ENCODE measurements at places on chromosomes 7 and 10.

DNA sequence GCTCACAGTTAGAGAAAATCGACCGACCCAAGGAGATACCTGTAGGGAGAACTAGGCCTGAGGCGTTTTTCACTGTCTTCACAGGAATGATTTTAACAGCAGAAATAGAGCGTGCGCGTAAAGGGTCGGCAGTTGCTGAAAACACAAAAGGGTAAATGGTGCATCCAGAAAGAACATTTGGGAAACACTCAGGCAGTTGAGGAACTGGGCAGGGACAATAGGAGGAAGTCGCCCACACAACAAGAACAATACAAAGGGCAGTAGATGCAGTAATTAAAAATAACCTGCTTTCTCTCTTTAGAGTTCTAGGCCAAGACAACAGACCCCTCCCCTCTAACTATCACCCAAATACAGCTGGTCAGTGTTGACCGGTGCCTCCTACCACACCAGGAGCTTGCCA, 126.6 kb downstream of the SORBS1 start:
- no peak for DNase-seq

DNA sequence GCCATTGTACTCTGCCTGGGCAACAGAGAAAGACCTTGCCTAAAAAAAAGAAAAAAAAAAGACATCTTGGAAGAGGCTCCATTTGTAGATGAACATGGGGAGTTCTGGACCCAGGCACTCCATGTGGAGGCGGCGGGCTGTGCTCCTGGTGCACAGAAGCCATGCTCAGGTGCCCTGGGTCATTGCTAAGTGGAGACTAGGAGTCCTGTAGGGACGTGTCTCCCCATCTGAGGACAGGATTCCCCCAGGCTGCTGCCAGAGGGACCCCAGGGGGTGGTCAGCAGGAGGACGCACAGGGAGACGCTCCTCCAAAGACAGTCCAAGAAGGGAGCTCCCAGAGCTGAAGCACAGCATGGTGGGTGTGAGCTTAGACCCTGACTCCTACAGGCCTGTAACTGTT, 34.3 kb downstream of the SBDS start:
- no peak for DNase-seq

DNA sequence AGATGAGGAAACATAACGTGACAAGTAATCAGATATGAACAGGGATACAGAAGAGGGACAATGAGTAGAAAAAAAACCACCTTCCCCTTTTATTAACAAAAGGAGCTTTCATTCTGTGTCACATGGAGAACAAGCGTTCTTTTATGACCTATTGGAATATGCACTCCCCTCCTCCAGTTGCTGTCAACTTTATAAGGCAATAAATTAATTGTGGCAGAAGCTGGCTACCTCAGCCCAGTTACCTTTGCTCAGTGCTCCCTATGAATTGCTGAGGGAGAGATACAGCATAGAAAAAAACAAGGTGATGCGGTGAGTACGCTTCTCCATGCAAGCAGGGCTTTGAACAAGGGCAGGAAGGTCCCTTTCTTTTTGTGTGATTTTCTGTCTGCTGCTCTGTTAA, at the start of gene MGAM2:
MGAM2 (plus strand) TSS at position 220 of the 400 bp plus-strand sequence. CDS start 5,156 bp downstream, outside the sequence.
- DNase-seq: no peak

DNA sequence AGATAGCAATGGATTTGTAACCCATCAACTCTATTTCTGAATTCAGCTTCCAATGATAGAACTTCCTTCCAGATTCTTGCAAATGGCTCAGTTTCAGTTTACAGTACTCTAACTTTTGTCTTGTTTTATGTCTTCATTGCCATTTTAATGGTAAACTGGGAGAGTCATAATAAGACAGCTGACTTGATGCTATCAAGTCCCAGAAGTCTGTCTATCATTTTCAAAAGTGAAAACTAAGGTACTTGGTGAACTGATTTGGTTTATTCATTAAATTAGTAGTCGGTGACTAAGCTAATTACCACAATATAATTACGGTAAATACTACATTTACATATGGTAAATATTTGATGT, 25.0 kb downstream of the RTKN2 start:
- no peak for DNase-seq

All from T-helper 1 cell (primary cell).